ENCODE measurements at places on chromosomes 4 and X. TPM values are rescaled to one million over a fixed set of nuclear protein-coding genes. Genes with fewer than 3 reads are reported as not detected.

Gene KLHL13
- total RNA-seq, result 0.13 TPM

Gene FABP2
- total RNA-seq, result not detected

Gene SLC6A14
- 0.13 TPM for total RNA-seq

Gene FAM9B
- total RNA-seq, result not detected

Gene TRAPPC2
- 8.9 TPM for total RNA-seq
